CD4-positive, alpha-beta T cell treated with Interleukin-2 at 100 ng/mL for 4 hours (primary cell): ENCODE measurements at places on chromosomes 7 and 10.

- DNase-seq = no peak
Observed at GRCh38 chr10:76190634-76191270, 759.3 kb downstream of the LRMDA start.

GRCh38 chr10:87979847-87980246 lies 116.4 kb downstream of the PTEN start:
- DNase-seq = no peak

- peak; percentile 76 for DNase-seq
Observed at GRCh38 chr10:11472158-11472753, 139.2 kb downstream of the USP6NL start.

DNA sequence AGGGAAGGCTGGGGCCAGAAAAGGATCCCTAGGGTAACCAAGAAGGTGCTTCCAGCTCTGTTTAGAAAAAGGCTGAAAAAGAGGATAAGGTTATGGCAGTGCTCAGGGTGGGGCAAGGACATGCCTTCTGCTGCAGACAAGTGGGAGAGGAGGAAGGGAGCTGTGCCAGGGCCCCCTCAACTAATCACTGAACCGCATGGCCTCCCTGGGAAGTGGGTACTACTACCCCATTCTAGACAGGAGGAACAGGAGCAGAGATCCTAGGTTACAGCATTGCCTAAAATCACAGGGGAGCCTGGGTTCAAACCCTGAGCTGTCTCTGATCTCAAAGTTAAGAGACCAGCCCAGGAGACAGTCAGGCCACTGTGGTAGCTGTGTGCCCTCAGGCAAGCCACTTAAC lies 149.7 kb downstream of the GRID1 start:
- no peak for DNase-seq

DNA sequence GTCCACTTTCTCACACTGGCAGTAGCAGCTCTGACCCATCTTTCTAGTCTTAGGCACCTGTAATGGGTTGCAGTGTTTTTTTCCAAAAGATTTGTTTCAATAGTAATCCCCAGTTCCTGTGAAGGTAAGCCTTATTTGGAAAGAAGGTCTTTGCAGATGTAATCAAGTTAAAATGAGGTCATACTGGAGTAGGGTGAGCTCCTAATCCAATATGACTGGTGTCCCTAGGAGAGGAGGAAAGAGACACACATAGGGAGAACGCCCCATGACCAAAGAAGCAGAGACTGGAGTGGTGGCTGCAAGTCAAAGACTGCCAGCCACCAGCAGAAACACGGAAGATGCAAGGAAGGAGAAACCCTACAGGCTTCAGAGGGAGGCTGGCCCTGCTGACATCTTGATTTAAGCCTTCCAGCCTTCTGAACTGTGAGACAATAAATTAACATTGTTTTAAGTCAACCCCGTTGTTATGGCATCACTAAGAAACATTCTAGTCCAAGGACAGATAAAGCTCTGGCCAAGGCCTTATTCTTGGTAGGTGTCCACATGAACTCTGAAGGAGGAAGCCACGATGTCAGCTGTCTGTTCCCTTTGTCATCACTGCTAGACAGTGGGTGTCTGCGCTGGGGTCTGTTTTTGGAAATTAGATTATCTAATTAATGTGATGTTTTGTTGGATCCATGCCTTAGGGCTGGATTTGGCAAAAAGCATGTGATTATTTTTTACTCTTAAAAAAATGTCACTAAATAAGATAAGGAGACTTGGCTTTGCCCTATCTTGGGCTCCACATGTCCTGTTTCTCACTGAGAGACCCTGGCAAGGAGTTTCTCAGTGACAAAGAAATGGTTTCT lies 214.9 kb downstream of the KCNMA1 start:
- no peak for DNase-seq

DNA sequence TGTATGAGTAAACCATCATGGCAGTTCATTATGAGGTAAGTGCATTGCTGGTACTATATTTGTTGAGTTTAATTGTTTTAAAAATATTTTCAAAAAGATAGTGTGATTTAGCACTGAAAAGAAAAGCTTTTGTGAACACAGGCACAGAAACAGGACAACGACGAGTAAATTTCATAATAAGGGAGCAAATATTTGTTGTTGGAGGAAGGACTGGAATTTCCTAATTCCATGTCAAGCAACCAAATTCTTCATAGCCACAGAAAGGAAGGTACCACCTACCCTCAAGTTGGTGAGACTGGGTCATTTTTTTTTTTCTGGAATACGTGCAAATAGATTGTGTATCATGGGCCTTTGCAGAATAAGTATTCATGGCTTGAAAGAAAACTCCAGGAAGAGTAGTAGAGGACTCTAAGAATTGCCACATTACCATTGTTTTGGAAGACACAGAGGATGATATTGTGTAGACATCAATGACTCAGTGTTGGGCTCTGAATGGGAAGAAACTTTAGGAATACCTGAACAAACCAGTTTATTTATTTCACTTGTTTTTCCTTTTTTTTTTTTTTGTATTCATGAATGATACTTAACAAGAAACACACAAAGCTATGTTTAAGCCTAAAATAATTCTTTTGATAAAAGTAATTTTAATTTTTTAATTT lies 7.8 kb downstream of the UBE2D4 start:
- no peak for DNase-seq
